ENCODE measurements at places on chromosomes 1 and 21.

- no peak for DNase-seq
These were observed 17.5 kb downstream of the SLC26A9 start for GRCh38 chr1:205925736-205926135.

DNA sequence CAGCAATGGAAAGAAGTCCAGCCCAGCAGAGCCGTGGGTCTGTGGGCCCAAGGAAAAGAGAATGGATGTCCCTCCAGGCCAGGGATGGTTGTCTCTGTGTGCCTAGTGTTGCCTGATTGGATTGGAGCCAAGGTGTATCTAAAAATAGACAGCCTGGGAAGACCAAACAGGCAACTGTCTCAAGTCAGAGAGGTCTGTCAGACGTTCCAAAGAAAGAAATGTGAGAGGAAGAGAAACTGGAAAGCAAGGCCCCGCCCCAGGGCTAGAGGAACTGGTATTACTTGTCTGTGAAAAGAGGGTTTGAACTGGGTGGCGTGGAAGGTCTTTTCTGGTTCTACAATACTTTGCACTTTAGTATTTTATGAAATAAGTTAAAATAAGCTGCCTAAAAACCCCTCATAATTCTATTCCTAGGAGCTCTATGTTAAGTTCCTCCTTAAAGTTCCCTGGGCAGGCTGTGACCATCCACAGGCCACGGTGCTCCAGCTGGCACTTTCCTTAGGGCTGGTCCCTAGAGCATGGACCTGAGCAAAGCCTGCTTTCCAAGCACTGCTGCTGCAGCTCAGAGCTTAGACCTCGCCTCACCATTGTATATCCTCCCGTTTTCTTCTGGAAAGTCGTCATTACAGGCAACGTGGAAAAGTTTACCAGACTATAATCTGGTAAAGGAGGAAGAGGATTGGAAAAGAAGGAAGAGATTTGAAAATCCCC is 151.6 kb downstream of the DISC1 start:
- no peak for DNase-seq

DNA sequence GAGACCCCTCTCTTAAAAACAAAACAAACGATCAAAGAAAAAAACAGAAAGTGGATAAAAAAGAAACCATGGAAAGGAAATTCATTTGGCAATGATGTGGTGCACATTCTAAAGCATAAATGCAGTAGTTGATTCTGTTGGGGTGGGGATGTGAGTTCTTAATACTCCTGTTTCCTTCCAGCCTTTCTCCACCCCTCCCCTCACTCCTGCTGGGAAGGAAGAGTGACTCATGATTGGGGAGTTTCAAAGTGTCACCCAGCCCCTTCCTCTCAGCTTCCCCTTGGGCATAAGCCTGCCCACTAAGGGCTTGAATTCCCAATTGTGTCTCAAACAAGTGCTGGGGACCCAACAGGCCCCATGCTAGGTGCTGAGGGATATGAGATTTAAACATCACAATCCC is 6.7 kb upstream of the PINK1 start:
- no peak for DNase-seq

- DNase-seq: no peak
These were observed 37.5 kb downstream of the ELAPOR1 start for GRCh38 chr1:109151146-109151990.

GRCh38 chr1:207971331-207972219 is 60.6 kb upstream of the CD34 start:
- no peak for DNase-seq
